ENCODE measurements at places on chromosomes 13 and 19.

- DNase-seq = peak; percentile 64
These were observed 7.5 kb upstream of the LRFN1 start for GRCh38 chr19:39328046-39328705.

DNA sequence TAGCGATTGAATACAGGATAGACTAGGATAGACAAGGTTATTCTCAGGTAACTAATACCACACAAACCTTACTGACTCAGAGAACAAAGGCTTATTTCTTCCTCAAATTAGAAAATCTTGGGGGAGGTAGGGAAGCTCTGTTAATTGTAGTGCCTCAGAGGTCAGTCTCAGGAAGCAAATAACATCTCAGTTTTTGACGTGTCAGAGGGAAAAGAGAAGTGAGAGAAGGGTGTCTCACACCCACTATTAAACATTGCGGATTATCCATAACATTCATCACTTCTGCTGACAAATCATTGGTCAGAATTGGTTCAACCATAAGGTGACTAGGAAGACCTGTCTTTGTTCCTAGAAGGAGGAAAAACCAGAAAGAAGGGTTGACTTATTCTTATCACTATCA, 579.4 kb upstream of the MIR17HG start:
- no peak for DNase-seq

GRCh38 chr19:41697198-41697855, 9.3 kb upstream of the CEACAM7 start:
- DNase-seq = no peak

DNA sequence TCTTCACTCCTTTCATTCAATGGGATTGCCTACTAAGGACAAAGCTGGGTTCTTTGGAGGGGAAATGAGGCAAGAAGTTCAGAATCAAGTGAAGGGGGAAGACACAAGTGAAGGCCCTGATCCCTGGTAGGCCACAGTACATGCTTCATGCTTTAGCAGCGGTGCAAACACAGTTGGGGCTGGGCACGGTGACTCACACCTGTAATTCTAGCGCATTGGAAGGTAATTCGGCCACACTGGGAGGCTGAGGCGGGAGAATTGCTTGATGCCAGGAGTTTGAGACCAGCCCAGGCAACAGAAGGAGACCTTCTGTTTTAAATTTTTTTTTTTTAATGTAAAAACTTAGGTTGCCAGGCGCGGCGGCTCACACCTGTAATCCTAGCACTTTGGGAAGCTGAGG, 23.4 kb upstream of the GATAD2A start:
- no peak for DNase-seq

DNA sequence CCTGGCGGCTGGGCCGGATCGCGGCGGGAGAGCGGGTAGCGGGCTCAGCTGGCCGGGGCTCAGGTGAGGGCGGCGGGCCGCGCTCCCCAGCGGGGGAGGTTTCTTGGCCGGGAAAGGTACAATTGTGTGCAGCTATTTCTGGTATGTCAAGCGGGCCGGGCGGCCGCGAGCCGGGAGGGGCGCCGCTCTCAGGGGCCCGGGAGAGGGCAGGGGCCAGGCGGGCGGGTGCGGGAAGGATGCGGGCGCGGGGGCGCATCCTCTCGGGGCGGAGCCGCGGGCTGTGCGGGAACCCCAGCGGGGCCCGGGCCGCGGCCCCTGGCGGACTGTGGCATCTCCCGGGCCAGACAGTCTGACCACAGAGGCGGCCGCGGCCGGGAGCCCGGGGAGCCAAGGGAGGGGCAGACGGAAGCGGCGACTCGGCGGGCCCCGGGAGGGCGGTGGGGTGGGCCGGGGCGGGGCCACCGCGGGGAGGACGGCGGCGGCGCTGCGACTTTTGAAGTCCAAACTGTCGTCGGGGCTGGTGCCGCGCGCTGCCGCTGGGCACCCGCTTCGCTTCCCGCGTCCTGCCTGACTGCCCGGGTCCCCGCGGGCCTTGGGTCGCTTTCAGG, at the start of gene LMO7:
Gene LMO7, plus strand, starts transcription at position 503 of the 608 bp plus-strand sequence. CDS start 328 bp downstream, outside the sequence.
- DNase-seq = peak; percentile 2

DNA sequence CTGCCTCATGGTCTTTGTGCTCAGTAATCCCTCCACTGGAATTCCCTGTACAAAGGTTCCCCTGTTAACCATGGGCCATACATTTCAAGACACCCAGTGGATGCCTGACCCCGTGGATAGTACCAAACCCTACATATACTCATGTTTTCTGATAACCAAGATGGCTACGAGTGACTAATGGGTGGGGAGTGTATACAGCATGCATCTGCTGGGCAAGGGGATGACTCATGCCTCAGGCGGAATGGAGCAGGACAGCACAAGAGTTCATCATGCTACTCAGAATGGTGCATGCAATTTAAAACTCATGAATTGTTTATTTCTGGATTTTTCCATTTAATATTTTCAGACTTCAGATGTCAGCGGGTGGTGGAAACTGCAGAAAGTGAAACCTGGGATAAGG, 13.3 kb upstream of the FGF9 start:
- no peak for DNase-seq

- DNase-seq = no peak
These were observed 35.0 kb upstream of the KLF2 start for GRCh38 chr19:16289594-16289993.

DNA sequence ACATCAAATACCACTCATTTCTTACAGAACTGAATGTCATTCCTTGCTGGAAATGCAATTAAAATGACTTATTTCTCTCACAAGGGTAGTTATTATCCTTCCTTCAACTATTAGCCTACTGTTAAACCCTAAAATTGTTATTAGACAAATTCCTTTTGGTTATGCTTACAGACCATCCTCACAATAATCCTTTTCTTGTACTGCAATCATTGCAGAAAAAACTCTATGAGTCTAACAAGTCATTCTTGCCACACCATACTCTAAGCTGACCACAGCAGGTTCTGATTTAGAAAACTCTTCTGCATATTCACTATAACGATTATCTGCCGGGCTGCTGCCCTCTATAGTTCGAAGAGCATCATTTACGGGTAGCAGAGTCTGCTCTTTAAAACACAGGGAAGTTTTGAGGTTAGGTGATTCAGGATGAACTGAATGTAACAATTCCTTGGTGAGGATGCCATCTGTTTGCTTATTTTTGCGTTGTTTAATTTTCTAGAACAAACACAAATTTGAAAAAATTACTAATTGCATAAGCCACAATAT, 38.2 kb downstream of the MTMR6 start:
- no peak for DNase-seq

DNA sequence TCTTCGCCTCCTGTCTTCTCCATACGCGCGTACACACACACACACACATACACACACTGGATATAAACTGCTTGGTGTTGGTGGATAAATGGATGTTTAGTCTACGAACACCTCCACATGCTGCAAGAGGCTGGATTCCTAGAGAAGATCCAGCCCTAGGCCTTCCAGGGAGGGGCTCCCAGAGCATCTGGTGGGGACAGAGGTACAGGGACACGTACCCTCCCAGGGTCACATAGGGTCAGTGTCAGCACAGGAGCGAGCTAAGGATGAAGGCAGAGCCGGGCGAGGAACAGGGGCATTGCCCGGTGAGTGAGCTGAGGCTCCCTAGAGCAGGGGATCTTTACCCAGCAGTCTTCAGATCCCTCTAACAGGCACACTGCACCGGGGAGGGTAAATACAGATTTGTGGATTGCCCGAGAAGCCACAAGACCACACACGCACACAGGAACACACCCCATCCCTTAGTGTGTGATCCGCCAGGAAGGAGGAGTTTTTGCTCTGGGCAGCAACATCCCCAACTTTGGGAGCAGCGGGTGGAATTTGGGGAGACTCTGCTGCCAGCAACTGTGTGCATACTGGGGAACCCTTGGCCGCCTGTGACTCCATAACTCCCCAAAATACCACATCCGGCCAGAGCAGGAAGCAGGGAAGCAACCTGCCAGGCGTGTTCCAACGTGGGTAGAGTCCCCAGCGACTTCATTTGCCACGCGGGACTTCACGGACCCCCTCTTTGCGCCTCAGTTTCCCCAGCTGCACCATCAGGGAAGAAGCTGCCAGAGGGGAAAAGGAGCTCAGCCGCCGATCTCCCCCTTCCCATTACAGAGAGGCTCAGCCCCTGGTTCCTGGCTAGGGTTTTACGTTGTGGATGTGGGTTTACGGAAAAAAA, 5.8 kb upstream of the TLE2 start:
- DNase-seq = no peak

DNA sequence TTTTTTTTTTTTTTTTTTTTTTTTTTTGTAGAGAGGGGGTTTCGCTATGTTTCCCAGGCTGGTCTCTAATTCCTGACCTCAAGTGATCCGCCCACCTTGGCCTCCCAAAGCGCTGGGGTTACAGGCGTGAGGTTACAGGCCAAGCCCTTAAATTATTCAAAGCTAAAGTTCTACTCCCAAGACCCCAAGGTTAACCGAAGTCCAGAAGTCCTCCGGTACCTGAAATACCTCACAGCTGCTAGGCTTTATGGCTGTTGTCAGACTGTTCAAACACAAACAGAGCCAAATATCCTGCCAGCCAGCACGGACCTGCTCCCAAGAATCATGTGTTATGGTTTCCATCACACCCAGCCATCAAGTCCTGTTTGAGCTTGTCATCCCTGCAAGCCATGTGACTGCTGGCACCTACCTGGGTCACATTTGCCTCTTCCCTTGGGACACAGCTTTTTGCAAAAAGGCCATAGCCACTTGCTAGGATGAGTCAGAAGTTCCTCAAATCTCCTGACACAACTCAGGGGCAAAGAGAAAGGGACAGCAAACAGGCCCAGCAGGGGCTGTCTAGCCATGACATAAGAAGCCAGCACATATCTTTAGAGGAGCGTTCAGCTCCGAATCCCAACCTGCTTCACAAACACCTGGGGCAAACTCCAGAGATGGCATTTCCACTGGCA, 129.9 kb downstream of the FOXO1 start:
- DNase-seq = no peak

GRCh38 chr19:43763473-43763939, 8.7 kb upstream of the SMG9 start:
- DNase-seq = no peak

GRCh38 chr19:39969266-39969665, 1.7 kb upstream of the PSMC4 start:
- DNase-seq = no peak

DNA sequence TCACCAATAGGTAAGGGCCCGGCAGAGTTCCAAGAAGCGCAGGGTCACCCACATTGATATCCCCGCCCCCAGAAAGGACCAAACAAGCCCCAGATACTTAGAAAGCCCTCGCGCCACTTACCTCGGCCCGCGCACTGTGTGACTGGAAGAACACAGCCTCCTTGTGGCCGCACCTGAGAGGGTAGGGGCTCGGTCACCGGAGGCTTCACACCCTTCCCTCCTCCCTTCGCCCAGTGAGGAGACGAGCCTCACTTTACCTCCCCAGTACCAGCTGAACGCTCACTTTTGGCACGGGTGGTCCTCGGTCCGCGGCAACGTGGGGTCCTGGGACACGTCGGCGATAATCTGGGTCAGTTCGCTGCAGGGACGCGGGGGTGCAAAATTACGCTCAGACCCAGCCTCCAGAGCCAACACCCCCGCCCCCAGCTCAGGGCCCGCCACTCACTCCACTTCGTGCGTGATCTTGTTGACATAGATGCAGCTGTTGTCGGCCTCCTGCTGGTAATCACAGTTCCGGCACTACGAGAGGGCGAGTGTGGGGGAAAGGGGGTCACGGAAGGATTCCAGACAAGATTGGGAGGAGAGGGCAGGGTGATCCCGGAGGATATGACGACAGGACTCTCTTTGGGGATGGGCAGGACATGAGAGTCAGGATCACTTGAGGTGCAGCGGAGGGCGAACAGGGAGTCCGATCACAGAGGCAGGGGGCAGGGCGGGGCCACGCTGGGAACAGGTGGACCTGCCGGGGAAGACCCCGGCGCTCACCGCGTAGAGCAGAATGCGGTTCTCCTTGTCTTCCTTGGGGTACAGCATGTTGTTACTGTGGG, 568 bp downstream of the POLR2I start:
- no peak for DNase-seq

DNA sequence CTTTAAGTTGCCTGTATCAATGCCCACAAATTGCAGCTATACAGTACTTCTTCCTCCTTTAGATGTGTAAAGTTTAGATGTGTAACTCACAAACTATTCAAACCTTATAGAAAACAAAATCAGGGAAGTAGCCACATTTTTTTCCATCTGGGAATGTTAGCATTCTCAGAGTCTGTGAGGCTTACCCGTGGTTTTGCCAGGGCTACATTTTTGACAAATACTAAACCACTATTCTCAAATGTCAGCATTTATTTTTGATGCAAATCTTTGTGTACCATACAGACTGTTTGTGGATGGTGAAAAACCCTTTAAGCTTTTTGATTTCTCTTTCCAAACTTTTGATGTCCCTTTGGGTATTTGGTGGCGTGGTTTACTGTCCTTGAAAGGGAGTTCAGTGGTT, 216.4 kb downstream of the POSTN start:
- no peak for DNase-seq

GRCh38 chr19:19409631-19410030, 4.2 kb downstream of the GATAD2A start:
- DNase-seq = no peak

DNA sequence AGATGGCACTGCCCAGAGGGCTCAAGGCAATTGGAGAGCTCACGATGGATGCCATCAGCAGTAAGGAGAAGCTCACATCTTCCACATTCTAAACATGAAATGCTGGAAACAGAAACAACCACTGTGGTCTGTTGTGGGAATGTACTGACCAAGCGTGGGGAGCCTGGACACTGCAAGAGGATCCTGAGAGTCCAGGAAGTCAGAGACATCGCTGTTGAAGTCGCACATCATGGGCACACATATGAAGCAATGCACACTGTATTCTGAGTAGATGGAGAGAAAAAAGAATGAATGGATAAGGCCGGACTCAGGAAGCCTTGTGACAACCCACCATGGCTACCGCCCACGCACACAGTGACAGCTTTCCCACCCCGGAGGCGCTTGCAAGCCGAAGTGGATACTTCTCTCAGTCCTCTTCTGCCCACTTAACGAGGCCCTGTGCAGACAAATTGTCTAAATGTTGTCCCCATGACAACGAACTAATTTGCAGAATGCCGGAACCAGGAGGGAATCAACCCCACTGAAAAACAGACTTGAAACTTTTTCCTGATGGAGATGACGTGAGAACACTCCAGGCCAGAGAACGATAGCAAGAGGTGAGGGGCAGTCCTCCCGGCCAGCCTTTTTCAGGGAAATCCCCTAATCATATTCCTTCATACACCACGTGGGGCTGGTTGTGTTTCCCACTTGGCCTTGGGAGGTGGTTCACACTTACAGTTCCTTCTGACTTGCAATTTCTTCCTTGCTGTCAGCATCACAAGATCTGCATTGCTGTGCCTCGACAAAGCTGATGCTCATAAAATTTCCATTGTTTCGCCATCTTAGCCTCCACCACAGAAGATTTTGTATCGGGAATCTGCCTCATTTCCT, 109.6 kb upstream of the SERP2 start:
- DNase-seq = no peak

DNA sequence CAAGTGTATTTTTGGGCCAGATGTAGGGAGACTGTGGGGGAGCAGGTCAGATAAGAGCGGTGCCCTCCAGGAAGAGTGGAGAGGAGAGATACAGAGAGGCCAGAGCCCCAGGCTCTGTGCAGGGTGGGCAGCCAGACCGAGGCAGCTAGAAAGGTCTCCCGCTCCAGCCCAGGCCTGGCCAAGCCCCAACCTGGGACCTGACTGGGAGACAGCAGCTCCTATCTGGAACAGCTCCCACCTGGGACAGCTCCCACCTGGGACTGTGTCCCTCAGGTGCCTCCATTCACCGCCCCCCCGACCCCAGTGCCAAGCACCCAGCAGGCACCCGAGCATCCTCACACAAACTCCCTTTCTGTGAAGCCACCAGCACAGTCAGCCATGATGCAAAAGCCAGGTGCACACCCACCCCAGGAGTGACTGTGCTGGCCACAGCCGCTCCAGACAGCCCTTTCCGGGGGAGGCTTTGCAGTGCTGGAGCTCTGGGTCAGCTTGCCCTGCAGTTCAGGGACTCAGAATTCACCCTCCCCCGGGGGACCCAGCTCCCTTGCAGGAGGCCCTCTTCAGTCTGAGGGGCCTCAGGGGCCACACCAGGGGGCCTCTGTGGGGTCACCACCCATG, 2.1 kb upstream of the GRTP1 start:
- no peak for DNase-seq
